ENCODE measurements at places on chromosomes 7 and 10.

- no peak for DNase-seq
Measured at GRCh38 chr7:126843336-126843735, 409.4 kb downstream of the GRM8 start.

GRCh38 chr7:122885583-122886356 is 490 bp downstream of the CADPS2 start:
- DNase-seq, result no peak

GRCh38 chr7:25098096-25099046 is 26.7 kb downstream of the CYCS start:
- peak; percentile 37 for DNase-seq

DNA sequence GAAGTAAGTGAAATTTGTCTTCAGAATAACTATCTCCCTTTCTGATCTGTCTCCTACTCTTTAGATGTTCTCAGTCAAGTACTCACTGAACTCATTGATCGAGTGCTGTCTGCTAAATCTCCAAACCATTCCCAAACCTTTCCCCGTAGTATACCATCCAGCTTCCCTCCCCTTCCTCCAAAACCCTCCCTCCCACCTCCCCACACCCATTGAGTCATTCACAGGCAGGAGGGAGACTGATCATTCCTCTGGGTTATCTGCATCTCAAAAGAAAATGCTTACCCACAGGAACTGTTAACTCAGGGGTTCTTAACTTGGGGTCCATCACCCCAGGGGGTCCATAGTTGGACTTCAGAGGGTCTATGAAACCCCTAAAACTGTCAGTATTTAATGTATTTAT is 37.4 kb downstream of the GOT1 start:
- no peak for DNase-seq

- DNase-seq, result no peak
Measured at GRCh38 chr7:51015581-51015980, 232.9 kb upstream of the GRB10 start.

GRCh38 chr7:55160539-55160938 is 141.7 kb downstream of the EGFR start:
- DNase-seq, result no peak

DNA sequence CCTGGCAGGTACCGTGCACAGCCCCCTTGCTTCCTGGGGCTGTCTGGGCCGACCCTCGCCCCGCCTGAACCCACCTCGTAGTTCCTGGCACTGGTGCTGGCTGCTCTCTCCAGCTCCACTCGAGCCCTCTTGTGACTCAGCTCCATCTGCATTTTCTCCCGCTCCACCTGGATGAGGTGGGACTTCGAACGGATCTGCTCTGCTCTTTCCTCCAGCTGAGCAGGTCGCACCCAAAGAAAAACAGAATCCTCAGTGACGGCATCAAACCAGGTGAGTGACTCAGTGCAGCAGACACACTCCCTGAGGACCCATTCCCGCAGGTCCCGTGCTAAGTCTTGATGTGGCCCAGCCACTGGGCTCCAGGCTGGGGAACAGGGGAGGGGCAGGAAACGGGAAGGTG is 7.4 kb downstream of the MAD1L1 start:
- no peak for DNase-seq

DNA sequence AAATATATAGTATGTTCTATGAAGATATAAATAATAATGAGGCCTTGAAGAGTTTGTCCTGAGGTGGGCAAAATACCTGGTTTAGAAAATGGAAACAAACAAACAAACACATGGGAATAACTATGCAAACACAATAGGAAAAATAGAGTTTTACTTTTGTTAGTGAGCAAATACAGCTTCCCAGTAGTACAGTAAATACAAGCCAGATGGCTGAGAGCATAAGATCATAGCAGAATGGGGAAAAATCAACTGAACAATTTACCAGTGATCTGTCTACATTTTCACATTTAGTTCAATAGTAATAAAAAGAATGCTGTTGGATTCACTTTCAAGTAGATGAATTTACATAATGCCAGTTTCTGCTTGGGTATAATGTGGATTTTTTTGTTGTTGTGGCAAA is 45.1 kb downstream of the ADD3 start:
- no peak for DNase-seq

- DNase-seq, result no peak
Measured at GRCh38 chr7:47690902-47691558, 109.1 kb upstream of the TNS3 start.

DNA sequence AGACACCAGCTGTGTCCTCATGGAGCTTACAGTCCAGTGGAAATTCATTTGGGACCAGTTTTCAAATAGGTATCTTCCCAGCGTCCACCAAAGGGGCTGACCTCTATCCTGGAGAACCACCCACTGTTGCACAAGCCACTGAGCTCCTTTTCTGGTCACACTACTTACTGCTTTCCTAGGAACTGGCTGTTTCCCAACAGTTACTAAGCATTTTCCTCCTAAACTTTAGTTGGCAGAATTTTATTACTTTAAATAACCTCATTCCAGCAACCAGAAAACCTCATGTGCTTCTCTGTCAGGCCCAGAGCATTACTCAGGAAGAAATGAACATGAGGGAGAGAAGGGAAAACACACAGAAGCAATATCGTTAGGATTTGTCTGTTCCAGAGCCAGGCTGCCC is 183.1 kb downstream of the GPAM start:
- DNase-seq, result no peak

GRCh38 chr7:20407585-20408466 is 77.1 kb downstream of the ITGB8 start:
- DNase-seq, result no peak

- no peak for DNase-seq
Measured at GRCh38 chr10:9076066-9076465, 1021.6 kb downstream of the GATA3 start.

GRCh38 chr10:101231092-101231491 is 1.8 kb upstream of the LBX1 start:
- DNase-seq, result no peak

- no peak for DNase-seq
Measured at GRCh38 chr10:95440756-95441546, 120.2 kb downstream of the SORBS1 start.

DNA sequence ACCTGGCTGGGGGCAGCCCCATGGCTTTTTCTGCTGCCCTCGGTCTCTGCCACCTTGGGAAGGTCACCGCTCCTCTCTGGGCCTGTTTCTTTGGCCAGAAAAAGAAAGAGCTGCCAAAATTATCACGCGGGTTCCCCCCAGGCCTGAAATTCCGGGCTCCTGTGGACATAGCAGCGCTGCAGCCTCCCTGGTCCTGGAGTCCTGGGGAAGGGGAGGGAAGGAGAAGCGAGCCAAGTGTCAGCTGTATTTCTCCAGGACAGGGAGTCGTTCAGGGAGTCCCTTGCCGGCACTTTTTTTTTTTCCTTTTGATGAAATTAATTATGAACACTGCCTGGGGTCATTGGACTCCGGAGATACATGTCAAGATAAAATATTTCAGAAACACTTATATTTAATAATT is 152.3 kb upstream of the GPR26 start:
- DNase-seq, result no peak

GRCh38 chr7:17681965-17682364 is 258.3 kb downstream of the SNX13 start:
- DNase-seq, result no peak

- no peak for DNase-seq
Measured at GRCh38 chr10:43596546-43596945, 9.7 kb upstream of the ZNF485 start.

DNA sequence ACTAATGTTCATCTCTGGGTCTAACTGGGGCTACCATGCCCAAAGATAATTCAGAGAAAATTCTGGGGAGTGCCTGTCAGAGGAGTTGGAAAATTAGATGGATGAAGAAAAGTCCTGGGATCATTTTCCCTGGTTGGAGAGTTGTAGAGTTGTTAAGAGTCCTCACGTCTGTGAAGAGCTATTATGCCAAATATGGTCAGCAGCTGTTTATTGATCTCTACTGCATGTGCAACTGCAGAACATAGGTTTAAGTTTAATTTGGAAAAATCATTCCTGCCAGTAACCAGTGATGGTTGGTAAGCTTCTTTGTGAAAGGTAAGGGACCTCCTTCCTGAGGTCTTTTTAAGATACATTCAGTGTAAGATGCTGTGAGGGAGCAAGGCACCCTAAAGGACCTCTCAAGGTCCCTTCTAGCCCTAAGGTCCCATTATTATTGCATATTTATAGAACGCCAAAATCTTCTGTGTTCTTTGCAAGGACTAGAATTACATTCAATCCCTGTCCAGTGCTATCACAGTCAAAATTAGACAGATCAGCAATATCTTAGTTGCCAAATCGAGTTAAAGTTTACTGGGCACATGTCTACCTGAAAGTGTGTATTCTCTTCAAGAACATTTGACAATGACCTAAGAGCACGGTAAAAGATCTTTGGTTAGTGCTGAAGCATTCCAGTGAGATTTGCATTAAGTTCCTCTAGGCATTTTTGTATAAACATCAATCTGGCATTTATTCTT is 62.7 kb downstream of the VTI1A start:
- no peak for DNase-seq

DNA sequence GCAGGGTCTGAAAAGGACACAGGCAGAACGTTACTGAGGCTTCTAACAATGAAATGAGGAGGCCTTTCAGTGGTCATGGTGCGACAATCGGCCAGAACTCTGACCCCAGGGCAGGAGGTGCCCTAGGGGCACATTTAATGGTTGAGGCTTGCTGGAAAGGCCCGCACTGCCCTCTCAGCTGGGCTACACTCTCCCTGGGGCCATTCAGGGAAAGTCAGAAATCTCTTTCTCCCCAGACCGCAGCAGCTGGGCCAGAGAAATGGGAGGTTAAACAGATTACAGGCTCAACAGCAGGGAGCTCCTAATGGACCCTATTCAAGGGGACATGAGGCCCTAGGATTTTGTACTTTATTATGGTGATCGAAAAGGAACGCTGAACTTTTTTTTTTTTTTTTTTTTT is 85.6 kb upstream of the FGFR2 start:
- no peak for DNase-seq

DNA sequence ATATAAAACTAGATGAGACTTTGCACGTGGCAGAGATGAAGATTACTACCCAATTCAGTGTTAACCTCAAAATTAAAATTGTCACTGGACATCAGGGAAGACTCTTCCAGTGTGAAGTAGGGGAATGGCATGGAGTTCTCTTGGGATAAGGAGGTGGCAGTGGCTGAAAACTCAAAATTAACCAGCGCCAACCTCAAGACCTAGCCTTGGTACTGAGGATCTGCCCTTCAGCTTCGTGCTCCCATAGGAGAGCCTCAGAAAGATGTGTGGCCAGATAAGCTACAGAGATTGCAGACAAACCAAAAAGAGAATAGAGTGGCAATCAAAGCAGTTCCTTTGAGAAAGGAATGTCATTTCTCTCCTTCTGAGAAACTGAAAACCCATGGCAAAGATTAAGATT is 47.3 kb upstream of the CAPZA2 start:
- DNase-seq, result no peak

- no peak for DNase-seq
Measured at GRCh38 chr7:2071133-2071832, 161.5 kb downstream of the MAD1L1 start.

DNA sequence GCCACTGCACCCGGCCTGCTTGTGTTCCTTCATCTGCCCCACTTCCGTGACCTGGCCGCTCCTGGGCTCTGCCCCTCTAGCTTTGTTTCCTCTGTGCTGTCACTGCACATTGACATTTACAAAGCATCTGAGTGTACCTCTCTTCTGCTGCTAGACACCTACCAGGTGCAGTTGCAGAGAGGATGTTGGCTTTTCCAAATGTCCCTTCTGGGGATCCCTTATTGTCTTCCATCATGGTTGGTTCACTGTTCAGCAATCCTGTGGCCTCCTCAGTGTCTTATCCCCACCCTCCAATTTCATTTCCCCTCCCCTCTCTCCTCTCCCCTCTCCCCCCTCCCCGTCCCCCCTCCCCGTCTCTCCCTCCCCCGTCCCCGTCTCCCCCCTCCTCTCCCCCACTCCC is 13.8 kb downstream of the VWA2 start:
- DNase-seq, result no peak

DNA sequence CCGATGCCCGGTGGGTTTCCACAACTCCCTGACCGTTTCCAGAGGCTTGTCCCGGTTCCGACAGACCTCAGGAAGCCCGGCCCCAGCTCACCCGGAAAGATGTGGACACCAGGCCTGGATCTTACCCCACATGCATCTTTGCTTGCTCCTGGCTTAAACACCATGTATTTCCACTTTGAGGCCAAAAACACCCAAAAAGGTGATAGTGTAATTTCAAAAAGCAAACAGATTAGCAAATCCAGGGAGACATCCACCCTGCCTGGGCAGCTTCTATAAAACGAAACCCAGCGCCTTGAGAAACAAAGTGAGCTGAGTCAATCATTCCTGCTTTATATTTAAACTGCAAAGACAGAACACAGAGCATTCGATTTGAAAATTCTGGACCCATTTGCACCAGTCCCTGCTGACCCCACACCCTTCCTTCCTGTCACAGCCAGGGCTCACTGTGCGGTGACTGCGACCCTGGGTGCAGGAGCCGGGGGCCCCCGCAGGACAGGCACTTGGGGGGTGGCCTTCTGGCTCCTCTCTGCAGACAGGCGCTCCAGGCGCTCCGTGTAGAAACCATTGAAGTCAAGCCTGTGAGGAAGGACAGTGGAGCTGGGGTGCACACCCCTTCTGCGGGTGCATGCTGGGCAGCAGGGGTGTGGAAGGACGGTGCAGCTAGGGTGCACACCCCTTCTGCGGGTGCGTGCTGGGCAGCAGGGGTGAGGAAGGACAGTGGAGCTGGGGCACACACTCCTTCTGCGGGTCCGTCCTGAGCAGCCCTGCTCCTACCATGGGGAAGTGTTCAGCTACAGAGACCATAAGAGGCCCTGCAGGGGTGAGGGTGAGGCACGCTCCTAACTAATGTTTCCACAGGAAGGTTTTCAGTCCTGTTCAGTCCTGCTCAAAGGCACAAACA is 2.9 kb upstream of the ADAM8 start:
- no peak for DNase-seq

GRCh38 chr10:97919012-97919411 is 69.4 kb downstream of the GOLGA7B start:
- DNase-seq, result no peak

GRCh38 chr7:128852537-128853254 is 10.0 kb upstream of the ATP6V1F start:
- DNase-seq, result no peak

- DNase-seq, result no peak
Measured at GRCh38 chr7:21123586-21123985, 304.3 kb upstream of the SP4 start.

DNA sequence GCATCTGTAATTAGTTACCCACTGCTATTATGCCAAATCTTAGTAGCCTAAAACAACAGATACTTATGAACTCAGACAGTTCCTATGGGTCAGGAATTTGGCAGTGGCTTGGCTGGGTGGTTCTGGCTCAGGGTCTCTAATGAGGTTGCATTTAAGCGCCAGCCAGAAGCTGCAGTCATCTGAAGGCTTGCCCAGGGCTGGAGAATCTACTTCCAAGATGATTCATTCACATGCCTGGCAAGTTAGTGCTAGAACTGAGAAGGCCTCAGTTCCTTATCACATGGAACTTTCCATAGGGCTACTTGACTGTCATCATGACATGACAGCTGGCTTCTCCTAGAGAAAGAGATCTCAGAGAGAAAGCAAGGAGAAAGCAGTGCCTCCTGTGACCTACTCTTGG is 121.3 kb downstream of the AVL9 start:
- no peak for DNase-seq
